ENCODE measurements at places on chromosomes 4 and X. TPM values are rescaled to one million over a fixed set of nuclear protein-coding genes. Genes with fewer than 3 reads are reported as not detected.

GRCh38 chrX:10571260-10571659, 49.1 kb downstream of the MID1 start:
- no peak overlapping the region for H3K4me3 ChIP-seq
- no peaks in the 10 kb centered on the region for H3K4me1 ChIP-seq
- H3K36me3 ChIP-seq = no peaks in the 10 kb centered on the region
- H3K27me3 ChIP-seq = peaks cover 4% of the 10 kb centered on the region
- no peak for DNase-seq

DNA sequence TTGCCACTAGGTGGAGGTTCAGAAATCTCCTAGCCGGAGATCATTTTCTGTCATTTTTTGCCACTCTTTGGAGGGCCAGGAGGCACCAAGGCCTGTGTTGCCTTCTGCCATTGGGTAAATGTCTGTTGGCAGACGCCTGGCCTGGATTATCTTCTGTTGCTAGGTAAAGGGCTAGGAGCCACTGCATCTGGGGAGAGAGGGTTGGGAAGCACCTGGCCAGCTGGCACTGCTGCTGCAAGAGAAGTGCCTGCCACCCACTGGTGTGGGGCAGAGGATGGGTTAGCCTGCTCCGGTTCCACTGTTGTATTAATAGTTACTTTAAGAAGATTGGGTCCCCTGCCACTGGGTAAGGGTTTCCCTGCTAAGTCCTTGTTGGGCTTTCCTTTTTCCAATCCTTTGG, 58.1 kb downstream of the AWAT2 start:
- DNase-seq = no peak
- no peaks in the 10 kb centered on the region for H3K27me3 ChIP-seq
- H3K27ac ChIP-seq = no peak overlapping the region
- H3K4me3 ChIP-seq = no peak overlapping the region
- no peaks in the 10 kb centered on the region for H3K4me1 ChIP-seq

XKRX gene
- total RNA-seq = 0.60 TPM

GRCh38 chr4:147782087-147782781, 50.3 kb downstream of the ARHGAP10 start:
- no peak overlapping the region for H3K4me3 ChIP-seq
- no peak overlapping the region for H3K27ac ChIP-seq
- no peaks in the 10 kb centered on the region for H3K36me3 ChIP-seq
- DNase-seq = no peak

SLC4A4 gene
- 0.06 TPM for total RNA-seq

DUSP21 gene
- not detected for total RNA-seq

DNA sequence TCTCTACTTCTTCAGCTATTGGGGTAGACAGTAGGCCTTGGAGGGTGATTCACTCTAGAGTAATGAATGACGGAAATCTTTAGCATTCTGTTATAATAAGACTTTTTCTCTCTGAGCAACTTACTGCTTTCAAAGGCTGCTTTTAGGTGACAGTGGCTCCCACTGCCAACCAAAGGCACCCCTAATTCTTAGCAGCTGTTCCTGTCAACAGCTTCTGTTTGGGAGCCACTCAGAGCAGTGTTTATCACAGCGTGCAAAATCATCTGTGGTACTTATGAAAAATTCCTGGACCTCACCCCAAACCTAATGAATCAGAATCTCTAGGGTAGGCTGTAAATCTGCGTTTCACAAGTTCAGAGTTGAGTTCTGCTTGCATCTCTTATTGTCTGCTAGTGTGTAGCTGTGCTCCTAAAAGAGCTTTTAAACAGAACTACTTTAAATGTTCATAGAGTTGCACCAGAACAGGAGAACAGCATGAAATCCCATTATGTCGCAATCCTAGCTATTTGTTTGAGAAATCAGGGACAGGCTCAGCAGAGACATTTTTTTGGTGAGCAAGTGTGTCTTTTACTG, 52.8 kb upstream of the POU4F2 start:
- no peaks in the 10 kb centered on the region for H3K4me1 ChIP-seq
- no peak overlapping the region for H3K4me3 ChIP-seq
- H3K27me3 ChIP-seq = no peaks in the 10 kb centered on the region
- H3K36me3 ChIP-seq = no peaks in the 10 kb centered on the region
- H3K27ac ChIP-seq = no peak overlapping the region
- DNase-seq = no peak

DNA sequence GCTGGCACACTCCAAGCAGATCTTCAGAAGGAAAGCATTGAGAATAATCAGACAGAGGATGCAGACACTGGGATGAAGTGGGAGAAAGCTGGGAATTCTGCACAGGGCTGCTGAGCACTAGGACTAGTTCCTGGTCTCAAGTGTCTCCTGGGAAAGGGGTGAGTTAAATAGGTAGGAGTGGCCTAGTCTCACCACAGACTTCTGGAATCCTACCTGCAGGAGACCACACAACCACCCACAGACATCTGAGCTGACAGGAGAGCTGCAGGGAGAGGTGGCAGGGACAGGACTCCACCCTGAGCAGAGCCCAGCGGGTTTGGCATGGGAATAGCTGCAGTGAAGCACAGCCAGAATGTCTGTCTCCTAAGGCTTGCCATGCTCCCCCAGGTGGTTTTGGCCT, 95.1 kb upstream of the GALNTL6 start:
- DNase-seq = no peak
- no peaks in the 10 kb centered on the region for H3K27me3 ChIP-seq
- H3K36me3 ChIP-seq = no peaks in the 10 kb centered on the region
- no peak overlapping the region for H3K4me3 ChIP-seq

DNA sequence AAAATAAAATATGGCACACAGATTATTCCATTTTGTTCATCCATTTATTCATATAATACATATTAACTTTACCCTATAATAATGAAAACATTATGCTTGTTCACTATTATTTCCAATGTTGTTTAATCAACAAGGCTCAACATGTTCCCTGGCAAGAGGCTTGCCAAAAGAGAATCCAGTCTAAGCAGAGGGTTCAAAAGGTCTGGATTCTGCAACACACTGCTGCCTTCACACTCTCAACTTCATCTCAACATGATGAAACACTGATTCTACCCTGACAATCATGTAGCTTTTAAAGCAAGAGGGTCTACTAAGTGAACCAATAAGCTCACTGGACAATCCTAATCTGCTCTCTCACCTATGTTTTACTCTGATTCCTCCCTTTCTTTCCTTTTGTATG, 101.1 kb downstream of the MID1 start:
- H3K36me3 ChIP-seq = no peaks in the 10 kb centered on the region
- no peak overlapping the region for H3K27ac ChIP-seq
- H3K27me3 ChIP-seq = peaks cover 3% of the 10 kb centered on the region
- no peak for DNase-seq

- no peak for DNase-seq
- no peaks in the 10 kb centered on the region for H3K36me3 ChIP-seq
- H3K4me1 ChIP-seq = no peaks in the 10 kb centered on the region
- no peak overlapping the region for H3K4me3 ChIP-seq
- no peaks in the 10 kb centered on the region for H3K27me3 ChIP-seq
- H3K27ac ChIP-seq = no peak overlapping the region
Measured at GRCh38 chr4:61128682-61129081, 71.4 kb upstream of the ADGRL3 start.

CDS1 gene
- total RNA-seq = 0.12 TPM

HELT gene
- total RNA-seq = not detected

- H3K27ac ChIP-seq = peak overlapping the region; percentile 20
- no peak overlapping the region for H3K4me3 ChIP-seq
- H3K4me1 ChIP-seq = peaks cover 46% of the 10 kb centered on the region
- no peak for DNase-seq
- H3K36me3 ChIP-seq = peaks cover 23% of the 10 kb centered on the region
- no peaks in the 10 kb centered on the region for H3K27me3 ChIP-seq
Measured at GRCh38 chrX:19810802-19811201, 76.6 kb downstream of the SH3KBP1 start.

ALG13 gene
- 48.1 TPM for total RNA-seq

DNA sequence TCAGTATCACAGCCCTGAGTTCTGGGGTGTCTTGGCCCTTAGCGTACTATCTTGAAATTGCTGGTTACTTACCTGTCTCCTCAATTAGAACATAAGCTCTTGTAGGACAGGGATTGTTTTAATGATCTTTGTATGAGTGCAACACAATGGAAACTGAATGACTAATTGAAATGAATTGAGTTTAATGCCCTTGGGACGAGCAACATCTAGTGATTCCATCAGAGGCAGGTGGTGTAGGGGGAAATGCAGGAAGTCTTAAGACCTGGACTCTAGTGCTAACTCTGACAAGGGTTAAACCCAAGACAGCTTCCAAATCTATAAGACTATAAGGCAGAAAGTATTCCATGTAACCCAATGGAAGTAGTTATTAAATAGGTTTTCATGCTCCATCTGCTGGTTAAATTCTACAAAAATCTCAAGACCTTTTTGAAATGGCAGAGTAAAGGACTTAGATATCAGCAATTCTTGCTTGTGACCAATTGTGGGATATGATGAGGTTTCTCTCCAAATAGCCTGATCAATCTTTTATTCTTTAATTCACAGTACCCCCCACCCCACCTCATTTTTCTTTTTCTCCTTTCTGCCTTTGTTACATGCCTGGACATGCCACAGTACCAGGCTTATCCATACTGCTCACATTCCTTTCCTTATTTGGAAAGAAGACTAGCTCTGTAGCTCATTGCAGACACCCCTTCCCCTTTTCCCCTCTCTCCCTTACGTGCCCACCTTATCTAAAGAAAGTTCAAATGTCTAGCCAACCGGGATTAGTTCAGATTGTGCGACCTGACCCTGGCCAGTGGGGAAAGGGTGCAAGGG, 340.8 kb downstream of the PAPSS1 start:
- DNase-seq = no peak
- no peaks in the 10 kb centered on the region for H3K36me3 ChIP-seq
- H3K4me1 ChIP-seq = no peaks in the 10 kb centered on the region
- H3K4me3 ChIP-seq = no peak overlapping the region
- peaks cover 4% of the 10 kb centered on the region for H3K27me3 ChIP-seq
- H3K27ac ChIP-seq = no peak overlapping the region

GAGE2A gene
- not detected for total RNA-seq
